GM23338 (cell line): ENCODE measurements at places on chromosomes 3 and 15. TPM values are rescaled to one million over a fixed set of nuclear protein-coding genes. Genes with fewer than 3 reads are reported as not detected.

GRCh38 chr15:60414016-60414682, 16.4 kb upstream of the ANXA2 start:
- H3K27ac ChIP-seq: no peak overlapping the region
- no peaks in the 10 kb centered on the region for H3K4me1 ChIP-seq
- DNase-seq: no peak
- no peaks in the 10 kb centered on the region for H3K27me3 ChIP-seq
- no peaks in the 10 kb centered on the region for H3K36me3 ChIP-seq

DNA sequence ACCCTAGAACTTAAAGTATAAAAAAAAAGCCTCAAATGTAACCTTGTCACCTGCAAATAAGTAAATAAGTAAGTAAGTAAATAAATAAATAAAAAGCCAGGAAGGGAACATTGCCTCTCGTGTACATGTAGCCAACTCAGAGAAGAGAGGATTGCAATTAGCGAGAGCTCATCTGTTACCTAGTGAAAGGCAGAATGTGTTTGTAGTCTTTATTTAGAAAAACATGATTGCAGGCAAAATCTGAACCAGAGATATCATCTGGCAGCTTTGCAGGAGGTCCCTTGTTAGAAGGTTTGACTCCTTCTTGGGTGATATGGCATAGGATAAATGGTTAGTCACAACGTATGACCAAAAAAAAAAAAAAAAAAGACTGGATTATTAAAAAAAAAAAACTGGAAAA, 71.6 kb upstream of the SYN2 start:
- H3K36me3 ChIP-seq: no peaks in the 10 kb centered on the region
- H3K4me1 ChIP-seq: peaks cover 5% of the 10 kb centered on the region; the same call in 1 of the 2 replicates
- DNase-seq: no peak
- H3K4me3 ChIP-seq: no peak overlapping the region
- no peak overlapping the region for H3K27ac ChIP-seq

DNA sequence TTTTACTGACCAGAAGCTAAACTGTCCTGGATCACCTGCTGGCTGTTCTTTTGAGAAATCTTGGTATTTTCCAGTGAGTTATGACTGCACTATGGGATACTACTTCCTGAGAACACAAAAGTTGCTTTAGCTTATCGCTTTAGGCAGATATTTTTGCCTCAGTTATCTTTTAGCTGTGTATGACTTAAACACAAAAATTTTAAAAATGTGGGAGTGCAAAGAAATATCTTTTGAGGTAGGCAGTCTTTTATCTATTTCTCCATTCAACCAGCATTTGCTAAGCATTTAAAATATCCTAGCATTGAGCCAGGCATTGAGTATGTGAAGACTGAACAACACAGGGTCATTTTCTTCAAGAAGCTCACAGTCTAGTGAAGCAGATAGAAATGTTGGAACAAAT, 981.9 kb downstream of the FHIT start:
- H3K4me3 ChIP-seq: no peak overlapping the region
- no peaks in the 10 kb centered on the region for H3K4me1 ChIP-seq
- H3K27me3 ChIP-seq: no peaks in the 10 kb centered on the region
- H3K36me3 ChIP-seq: no peaks in the 10 kb centered on the region

- no peak overlapping the region for H3K4me3 ChIP-seq
- H3K4me1 ChIP-seq: peaks cover 3% of the 10 kb centered on the region; the same call in 1 of the 2 replicates
- no peaks in the 10 kb centered on the region for H3K36me3 ChIP-seq
- H3K27me3 ChIP-seq: no peaks in the 10 kb centered on the region
- no peak for DNase-seq
These were observed 56.5 kb downstream of the SLC7A14 start for GRCh38 chr3:170529346-170529745.

- no peaks in the 10 kb centered on the region for H3K27me3 ChIP-seq
- DNase-seq: peak; percentile 66
- H3K27ac ChIP-seq: no peak overlapping the region
- H3K4me3 ChIP-seq: no peak overlapping the region
- no peaks in the 10 kb centered on the region for H3K36me3 ChIP-seq
These were observed 76.8 kb upstream of the CHRNA7 start for GRCh38 chr15:31953478-31953877.

- no peak for DNase-seq
- H3K4me3 ChIP-seq: no peak overlapping the region
- H3K36me3 ChIP-seq: no peaks in the 10 kb centered on the region
- H3K27ac ChIP-seq: no peak overlapping the region
These were observed 15.4 kb downstream of the CHRD start for GRCh38 chr3:184395320-184395660.

DNA sequence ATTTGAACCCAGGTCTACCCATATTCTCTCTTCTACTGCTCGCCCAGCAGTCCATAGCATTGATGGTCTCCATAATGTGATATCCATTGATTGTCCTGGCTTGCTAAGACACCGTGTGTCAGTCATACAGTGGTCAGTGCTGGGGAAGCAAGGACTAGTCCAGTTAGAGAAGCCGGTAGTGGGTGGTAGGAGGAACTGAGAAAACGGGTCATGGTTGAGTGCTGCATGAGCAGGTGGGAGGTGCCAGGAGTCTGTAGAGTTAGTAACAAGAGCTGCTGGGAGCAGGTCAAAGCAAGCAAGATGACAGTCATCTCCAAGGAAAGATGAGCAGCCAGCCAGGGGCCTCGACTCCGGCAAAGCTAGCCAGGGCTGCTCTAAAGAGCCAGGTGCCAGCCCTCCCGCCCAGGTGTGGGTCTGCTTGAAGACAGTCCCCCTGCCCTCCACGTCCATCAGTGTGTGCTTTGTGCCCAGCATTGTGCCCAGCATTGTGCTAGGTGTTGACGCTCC, 29.5 kb upstream of the USP3 start:
- DNase-seq: no peak
- no peak overlapping the region for H3K4me3 ChIP-seq
- H3K36me3 ChIP-seq: no peaks in the 10 kb centered on the region
- no peak overlapping the region for H3K27ac ChIP-seq

GRCh38 chr3:153752405-153753027, 368.7 kb upstream of the ARHGEF26 start:
- H3K27ac ChIP-seq: no peak overlapping the region
- H3K4me3 ChIP-seq: no peak overlapping the region
- no peaks in the 10 kb centered on the region for H3K27me3 ChIP-seq
- peaks cover 9% of the 10 kb centered on the region; the same call in 1 of the 2 replicates for H3K4me1 ChIP-seq
- DNase-seq: no peak

- no peak overlapping the region for H3K4me3 ChIP-seq
- no peaks in the 10 kb centered on the region for H3K27me3 ChIP-seq
- no peaks in the 10 kb centered on the region for H3K36me3 ChIP-seq
- H3K4me1 ChIP-seq: peaks cover 8% of the 10 kb centered on the region; the same call in 1 of the 2 replicates
- no peak overlapping the region for H3K27ac ChIP-seq
These were observed 41.2 kb upstream of the XCR1 start for GRCh38 chr3:46068501-46068900.

- H3K4me1 ChIP-seq: no peaks in the 10 kb centered on the region
- DNase-seq: no peak
- no peaks in the 10 kb centered on the region for H3K27me3 ChIP-seq
- no peak overlapping the region for H3K27ac ChIP-seq
- no peak overlapping the region for H3K4me3 ChIP-seq
These were observed 617.4 kb downstream of the SI start for GRCh38 chr3:164460851-164461250.

DNA sequence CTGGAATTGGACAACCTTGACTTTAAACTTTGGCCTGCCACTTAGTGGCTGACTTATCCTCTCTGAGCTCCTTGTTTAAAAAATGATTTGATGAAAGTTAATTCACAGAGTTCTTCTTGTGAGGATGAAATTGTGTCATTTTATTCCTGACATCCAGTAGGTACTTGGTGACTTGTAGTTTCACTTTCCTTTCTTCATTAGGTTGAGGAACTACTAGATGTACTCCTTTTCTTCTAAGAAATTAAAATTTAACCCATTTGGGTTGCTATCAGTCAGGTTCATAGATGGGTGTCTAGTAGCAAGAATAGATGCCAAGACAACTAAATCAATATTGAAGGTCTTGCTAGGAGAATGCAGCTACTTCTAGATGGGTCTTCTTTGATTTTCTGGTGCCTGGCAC, 5.2 kb downstream of the NR1D2 start:
- no peaks in the 10 kb centered on the region for H3K27me3 ChIP-seq
- H3K4me3 ChIP-seq: no peak overlapping the region
- DNase-seq: no peak
- H3K36me3 ChIP-seq: no peaks in the 10 kb centered on the region

DNA sequence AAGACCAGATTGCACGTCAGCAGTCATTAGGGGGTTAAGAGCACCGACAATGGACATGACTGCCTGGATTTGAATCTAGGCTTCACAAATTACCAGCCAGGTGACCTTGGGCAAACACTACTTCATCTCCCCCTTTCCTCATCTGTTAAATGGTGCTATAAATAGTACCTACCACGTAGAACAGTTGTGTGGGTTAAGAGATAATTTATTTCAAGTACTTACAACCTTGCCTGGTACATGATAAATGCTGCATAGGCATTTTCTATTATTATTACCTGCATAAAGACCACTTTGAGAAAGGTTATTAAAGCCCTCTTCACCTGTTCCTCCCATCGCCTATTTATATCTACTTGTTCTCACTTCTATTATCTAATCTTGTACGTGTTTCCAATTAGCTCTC, 64.7 kb downstream of the BTD start:
- H3K27me3 ChIP-seq: no peaks in the 10 kb centered on the region
- H3K36me3 ChIP-seq: peaks cover 8% of the 10 kb centered on the region; the same call in 1 of the 2 replicates
- H3K27ac ChIP-seq: no peak overlapping the region
- DNase-seq: no peak
- no peak overlapping the region for H3K4me3 ChIP-seq

DNA sequence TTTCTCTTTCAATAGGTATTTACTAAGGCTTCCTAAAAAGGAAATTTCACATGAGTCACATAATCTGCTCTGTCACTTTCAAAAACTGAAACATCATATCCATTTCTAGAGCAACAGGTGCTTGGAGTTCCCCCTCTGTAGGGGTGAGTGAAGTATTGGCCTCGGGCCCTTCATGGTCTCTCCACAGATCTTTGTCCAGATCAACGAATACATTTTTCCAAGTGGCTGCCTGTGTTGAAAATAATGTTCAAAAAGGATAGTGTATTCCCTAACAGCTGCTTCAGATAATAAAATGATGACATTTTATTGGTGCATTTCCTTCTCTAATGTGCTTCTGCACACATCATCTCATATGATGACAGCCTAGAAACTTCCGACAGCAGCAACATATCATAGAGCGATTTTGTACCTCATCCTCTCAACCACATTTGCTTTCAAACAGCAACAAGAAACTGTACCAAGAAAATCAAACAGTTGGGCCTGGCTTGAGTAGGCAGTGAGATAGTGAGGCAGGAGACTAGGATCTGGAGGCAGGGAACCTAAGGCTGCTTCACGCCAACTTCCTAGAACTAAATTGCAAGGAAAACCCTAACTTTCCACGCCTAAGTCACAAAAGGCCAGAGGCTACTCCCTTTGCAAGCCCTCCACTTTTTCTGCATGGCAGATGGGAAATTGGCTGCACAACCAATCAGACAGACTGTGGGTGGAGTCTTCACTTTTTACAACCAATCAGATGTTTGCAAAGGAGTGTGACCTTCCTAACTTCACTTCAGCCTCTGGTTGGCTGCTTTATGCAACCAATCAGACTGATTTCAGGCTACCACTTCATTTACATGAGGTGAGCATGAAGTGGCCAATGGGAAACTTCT, 340.2 kb downstream of the LRRC3B start:
- H3K4me3 ChIP-seq: no peak overlapping the region
- H3K27ac ChIP-seq: no peak overlapping the region
- DNase-seq: no peak
- H3K4me1 ChIP-seq: no peaks in the 10 kb centered on the region

- peaks cover 16% of the 10 kb centered on the region for H3K4me1 ChIP-seq
- H3K4me3 ChIP-seq: no peak overlapping the region
- H3K27ac ChIP-seq: no peak overlapping the region
- 0 out of 2 replicates have a peak, but pooled peaks cover 3% of the 10 kb centered on the region for H3K36me3 ChIP-seq
- no peaks in the 10 kb centered on the region for H3K27me3 ChIP-seq
- no peak for DNase-seq
These were observed 37.1 kb downstream of the ZNF106 start for GRCh38 chr15:42453826-42454225.

GRCh38 chr3:160531311-160531710, 34.1 kb downstream of the KPNA4 start:
- H3K27ac ChIP-seq: no peak overlapping the region
- no peak for DNase-seq
- no peaks in the 10 kb centered on the region for H3K4me1 ChIP-seq
- H3K36me3 ChIP-seq: peaks cover 28% of the 10 kb centered on the region

- DNase-seq: no peak
- H3K4me1 ChIP-seq: no peaks in the 10 kb centered on the region
- H3K4me3 ChIP-seq: no peak overlapping the region
These were observed 259.3 kb downstream of the NAALADL2 start for GRCh38 chr3:175118382-175118941.

DNA sequence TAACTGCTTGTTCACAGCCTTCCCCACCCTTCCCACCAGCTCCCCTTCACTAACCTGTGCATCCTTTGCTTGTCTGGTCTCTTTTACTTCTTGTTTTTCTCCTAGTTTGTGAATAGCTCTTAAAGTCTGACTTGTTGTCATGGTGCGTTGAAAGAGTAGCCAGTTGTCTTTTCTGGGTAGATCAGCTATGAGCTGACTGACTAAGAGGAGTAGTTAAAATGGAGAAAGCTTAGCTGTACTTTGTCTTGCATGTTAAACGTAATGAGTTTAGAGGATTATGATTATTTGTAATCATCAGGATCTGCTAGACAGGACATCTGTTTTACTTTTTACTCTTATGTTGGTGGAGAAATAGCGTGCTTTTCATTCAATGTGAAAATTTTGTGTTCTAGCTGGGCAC, 35.9 kb downstream of the ATP2C1 start:
- 0 out of 2 replicates have a peak overlapping the region, but pooled peaks have one; percentile 8 for H3K27ac ChIP-seq
- no peak for DNase-seq
- no peak overlapping the region for H3K4me3 ChIP-seq

DNA sequence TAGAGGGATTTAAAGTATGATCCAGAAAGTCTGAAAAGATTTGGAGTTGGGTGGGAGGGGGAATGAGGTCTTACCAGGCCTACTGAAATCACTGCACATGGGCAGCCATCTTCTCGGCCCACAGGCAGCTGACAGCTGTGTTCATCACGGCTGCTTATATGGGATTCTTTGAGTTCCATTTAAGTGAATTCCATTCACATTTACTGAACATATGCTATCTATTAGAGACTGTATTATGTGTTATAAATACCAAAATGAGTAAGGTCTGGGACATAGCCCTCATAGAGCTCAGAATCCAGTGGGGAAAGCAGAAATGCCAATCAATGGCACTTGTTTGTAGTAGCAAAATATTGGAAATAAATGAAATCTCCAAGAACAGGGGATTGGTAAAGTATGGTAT, 91.1 kb downstream of the TRIM42 start:
- no peak for DNase-seq
- H3K4me1 ChIP-seq: no peaks in the 10 kb centered on the region
- no peaks in the 10 kb centered on the region for H3K36me3 ChIP-seq

- DNase-seq: no peak
- H3K27ac ChIP-seq: no peak overlapping the region
- no peaks in the 10 kb centered on the region for H3K27me3 ChIP-seq
These were observed 92.3 kb upstream of the ROPN1 start for GRCh38 chr3:124084022-124084881.

- H3K36me3 ChIP-seq: no peaks in the 10 kb centered on the region
- no peaks in the 10 kb centered on the region for H3K4me1 ChIP-seq
- no peak overlapping the region for H3K27ac ChIP-seq
- H3K27me3 ChIP-seq: no peaks in the 10 kb centered on the region
- no peak for DNase-seq
These were observed 74.2 kb upstream of the ABHD17C start for GRCh38 chr15:80620931-80621330.

- DNase-seq: no peak
- H3K4me1 ChIP-seq: no peaks in the 10 kb centered on the region
- no peaks in the 10 kb centered on the region for H3K27me3 ChIP-seq
- H3K4me3 ChIP-seq: no peak overlapping the region
These were observed 40.2 kb upstream of the FAM107A start for GRCh38 chr3:58617338-58617761.

Gene KNG1
- polyA plus RNA-seq: 0.09 TPM in 1 of 2 replicates, not detected in the other

Gene SLC27A2
- 2.1 and 2.8 TPM in 2 replicates for polyA plus RNA-seq

Gene RTP3
- 0.16 TPM in 1 of 2 replicates, not detected in the other for polyA plus RNA-seq

Gene GLDN
- polyA plus RNA-seq: 0.19 and 0.32 TPM in 2 replicates

Gene PATL2
- polyA plus RNA-seq: 0.10 and 0.19 TPM in 2 replicates

Gene MOBP
- not detected in 2 replicates for polyA plus RNA-seq
